NCI-H510A treated with DMSO at 0.1 percent for 48 hours (cell line): ENCODE measurements at places on chromosomes 5 and 9.

- DNase-seq: no peak
These were observed 131.3 kb downstream of the ZDHHC21 start for GRCh38 chr9:14561929-14562405.

GRCh38 chr9:114826431-114826830, 20.6 kb upstream of the TNFSF15 start:
- DNase-seq: no peak

GRCh38 chr9:29150606-29151005, 1577.3 kb upstream of the C9orf72 start:
- DNase-seq: no peak

DNA sequence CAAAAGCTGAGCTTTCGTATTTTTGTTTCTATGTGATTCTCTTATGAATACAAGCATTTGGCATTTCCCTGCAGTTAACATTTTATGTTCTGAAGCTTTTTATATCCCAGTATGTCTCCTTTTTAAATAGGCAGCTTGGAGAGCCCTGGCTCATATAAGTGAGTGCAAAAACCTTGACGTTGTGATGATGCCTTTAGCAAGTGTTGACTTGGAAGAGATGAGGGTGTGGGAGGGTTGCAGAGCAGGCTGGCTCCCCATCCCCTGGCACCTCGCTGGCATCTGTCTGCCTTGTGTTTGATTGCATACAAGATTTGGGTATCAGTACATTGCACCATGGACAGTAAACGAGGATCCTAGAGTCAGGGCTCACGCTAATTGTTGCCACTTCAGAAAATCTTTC, 42.1 kb upstream of the DIRAS2 start:
- DNase-seq: no peak

DNA sequence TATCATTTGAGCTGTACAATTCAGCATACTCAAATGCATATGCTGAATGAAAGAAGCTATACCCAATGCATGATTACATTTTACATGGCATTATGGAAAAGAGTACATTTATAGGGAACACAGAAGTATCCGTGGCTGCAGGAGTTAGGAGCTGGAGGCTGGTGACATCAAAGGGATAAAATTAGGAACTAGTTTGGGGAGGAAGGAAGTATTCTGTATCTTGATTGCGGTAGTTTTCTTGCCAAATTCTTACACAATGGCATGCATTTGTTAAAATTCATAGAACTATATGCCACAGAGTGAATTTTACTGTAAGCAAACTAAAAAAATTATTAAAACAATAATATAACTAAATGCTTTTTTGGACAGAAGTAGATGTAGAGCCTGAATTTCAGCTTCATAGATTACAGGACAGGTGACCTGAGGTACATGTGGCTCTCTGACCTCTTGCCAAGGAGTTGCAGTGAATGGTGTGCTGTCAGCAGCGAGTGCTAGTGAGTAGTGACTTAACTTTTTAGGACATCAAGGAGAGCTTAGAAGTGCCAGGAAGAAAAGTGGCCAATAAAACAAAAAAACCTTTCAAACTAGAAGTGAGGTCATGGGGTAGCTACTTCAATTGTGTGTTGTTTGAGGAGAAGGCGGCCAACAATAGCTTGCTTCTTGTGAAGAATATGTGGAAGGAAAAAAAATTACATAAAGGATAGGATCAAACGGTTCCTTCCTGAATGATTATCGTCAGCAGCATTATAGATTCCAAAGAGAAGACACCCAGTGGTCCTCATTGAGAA, 514.9 kb upstream of the CLINT1 start:
- DNase-seq: no peak
